ENCODE measurements at places on chromosomes 3 and 15.
A peak's percentile ranks its signal among the peaks of the same experiment; 100 is the strongest.

- no peak for DNase-seq
Measured at GRCh38 chr15:76625267-76625666, 279.9 kb downstream of the SCAPER start.

- DNase-seq = peak; percentile 23
Measured at GRCh38 chr15:66566963-66567531, 1.2 kb upstream of the LCTL start.

GRCh38 chr15:92466834-92467233 lies 73.2 kb downstream of the ST8SIA2 start:
- DNase-seq = no peak

DNA sequence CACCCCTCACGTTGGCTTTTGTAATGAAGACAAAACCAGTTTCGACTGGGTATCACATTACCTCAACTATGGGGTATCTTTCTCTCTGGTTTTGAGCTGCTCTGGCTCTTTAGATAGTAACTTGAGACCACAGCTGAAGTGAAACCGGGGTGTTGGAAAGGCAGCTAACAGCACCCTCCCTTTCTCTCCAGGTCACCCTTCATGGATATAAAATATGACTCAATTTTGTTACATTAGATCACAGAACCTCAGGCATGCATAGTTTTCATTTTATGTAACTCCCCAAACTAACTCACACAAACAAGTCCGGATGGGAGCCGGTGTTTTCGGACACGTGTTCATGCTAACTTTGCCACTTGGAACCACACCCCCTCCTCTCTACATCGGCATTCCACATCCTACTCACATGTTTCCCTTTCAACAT lies 90.7 kb downstream of the NR2F2 start:
- DNase-seq = no peak
